ENCODE measurements at places on chromosomes 7 and 10.

DNA sequence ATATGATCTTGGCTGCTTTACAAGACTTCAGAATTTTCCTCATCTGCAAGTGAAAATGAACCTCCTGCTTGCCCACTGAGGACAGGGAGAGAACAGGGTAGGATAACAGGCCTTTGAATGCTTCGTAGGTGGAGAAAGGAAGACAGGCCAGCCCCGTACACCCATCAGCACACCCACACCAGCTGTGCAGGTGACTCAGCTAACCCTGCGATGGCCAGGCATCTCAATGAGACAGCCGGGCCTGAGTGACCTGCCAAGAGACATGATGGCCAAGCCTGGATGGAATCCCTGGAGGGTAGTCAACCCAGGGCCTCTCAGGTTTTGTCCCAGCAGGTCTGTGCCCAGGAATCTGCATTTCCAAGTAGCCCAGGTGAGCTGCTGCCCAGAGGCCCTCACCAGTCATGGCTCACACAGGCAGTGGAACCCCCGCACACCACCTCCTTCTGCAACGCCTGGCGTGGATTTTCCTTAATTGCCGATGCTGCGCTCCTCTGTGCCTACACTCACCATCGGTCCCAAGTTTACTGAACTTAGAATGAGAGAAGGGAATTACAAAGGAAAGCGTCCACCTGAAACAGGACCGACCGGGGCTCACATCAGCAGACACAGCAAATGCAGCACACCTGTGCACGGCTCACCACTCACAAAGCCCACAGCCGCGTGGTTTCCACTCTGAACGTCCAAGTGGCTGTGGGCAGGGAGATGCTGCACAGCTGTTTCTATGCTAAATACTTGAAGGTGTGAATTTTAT is 163.7 kb downstream of the DIP2C start:
- no peak for DNase-seq

GRCh38 chr7:69825113-69825972 is 227.1 kb downstream of the AUTS2 start:
- peak; percentile 52 for DNase-seq

DNA sequence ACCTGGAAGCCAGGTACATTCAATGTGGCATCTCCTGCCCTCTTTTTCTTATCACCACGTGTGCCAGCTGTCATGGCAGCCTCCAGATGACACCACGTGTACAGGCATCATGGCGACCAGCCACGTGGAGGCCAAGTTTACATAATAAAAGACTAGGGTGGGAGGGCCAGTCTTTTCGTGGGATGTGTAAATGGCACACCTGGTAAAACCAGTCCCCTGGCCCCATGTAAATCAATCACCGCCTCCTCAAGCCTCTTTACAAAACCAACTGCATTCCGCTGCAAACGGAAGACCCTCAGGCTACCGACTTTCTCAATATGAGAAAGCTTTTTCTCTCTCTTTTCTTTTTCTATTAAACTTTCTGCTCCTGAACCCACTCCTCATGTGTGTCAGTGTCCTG is 65.1 kb upstream of the PHF14 start:
- DNase-seq: no peak

DNA sequence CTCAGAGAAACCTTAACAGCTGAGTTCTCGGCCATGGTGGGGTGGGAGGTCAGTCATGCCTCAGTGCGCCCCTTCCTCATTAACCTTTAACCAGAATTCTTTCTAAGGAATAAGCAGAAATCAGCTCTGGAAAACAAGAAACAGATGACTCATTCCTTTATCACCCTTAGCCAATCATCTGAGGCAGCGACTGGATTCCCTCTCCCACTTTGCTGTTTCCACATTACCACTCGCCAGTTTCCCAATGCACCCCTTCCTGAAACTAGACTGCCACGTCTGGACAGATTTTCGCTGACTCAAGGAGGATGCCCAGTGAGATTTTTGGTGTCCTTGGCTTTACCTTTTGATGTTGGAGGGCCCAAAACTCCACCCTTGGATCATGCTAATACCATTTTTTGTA is 223.8 kb downstream of the PLXDC2 start:
- no peak for DNase-seq

DNA sequence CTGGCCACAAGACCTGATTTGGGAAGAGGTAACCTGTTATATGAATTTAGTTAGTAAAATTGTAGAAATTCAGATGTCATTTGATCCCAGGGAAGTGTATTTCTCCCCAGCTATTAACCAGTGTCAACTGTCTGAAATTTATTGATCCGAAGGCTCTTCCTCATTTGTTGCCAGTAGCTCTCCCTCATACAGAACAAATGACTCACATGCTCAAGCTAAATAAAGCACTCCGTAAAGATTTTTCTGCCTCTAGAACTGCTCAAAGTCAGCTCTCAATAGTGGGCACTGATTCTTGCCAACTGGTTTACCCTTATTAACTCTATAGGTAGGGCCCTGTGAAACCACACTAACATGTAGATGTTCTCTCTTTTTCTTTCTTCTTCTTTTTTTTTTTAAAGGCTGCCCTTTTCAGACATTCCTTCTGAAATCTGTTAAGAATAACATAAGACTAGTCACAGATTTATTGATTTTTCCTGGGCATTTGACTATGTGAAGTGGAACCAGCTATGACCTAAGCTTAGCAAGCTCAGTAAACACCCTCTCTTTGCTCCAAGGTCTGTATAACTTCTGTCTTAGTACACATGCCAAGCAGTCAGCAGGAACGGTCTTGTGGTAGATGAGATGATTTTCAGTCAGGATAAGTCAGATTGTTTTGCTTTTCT is 21.8 kb downstream of the RPA3 start:
- no peak for DNase-seq

DNA sequence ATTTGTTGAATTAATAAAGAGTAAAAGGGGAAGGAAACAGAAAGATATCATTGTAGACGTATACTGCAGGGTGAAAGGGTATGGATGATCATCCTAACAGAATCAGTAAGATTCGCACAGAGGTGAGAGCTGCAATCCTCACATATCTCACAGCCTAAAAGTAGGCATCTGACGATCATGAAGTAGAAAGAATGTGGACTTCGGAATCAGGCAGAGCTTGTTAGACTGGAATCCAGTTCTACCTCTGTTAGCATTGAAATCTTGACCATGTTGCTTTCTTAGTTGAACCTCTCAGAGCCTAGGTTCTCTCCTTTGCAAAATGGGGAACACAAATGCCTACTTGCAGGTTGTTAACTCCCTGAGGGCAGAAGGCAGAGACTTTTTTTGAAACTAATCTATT is 320.0 kb upstream of the C7orf33 start:
- DNase-seq: no peak

DNA sequence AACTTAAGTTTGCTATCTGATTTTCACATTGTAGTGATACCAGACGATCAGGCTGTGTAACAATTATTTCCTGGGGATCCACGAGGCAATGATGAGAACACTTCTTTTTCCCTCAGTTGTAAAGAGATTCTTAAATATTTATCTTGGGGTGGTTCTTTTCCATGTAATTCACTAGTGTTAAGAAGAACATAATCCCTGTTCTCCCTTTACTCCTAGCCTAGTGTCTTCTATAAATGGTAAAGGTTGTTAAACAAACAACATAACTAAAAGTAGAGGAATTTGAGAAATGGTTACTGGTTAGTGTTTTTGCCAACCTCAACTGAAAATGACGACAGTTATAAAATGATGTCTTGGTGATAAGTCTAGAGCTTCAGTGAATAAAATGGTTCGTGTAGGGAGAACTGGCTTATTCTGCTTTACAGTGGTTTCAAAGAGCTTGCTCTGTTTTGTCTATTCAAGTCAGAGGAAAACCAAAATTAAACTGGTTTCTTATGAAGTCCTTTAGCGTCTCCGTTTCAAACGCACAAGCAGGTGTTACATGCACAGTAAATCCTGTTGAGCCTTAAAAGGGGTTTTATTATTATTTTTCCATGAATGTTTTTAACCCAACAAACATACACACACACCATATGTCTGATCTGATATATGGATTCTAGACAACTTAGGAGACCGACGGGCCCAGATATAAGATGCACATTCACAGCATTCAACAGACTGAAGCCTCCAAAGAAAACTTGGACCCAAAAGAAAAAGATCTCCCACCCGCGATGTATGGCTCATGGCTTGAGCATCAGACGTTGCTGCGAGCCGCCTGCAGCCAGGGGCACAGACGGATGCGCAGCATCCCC is 1.1 kb downstream of the TBX20 start:
- no peak for DNase-seq
